ENCODE measurements at places on chromosomes 2 and 18.
A peak's percentile ranks its signal among the peaks of the same experiment; 100 is the strongest.

GRCh38 chr18:62682371-62682770, 33.0 kb upstream of the PHLPP1 start:
- DNase-seq = no peak

- no peak for DNase-seq
Measured at GRCh38 chr2:121185571-121186074, 99.4 kb downstream of the TFCP2L1 start.

- DNase-seq = no peak
Measured at GRCh38 chr2:20523073-20523798, 76.4 kb downstream of the RHOB start.

GRCh38 chr2:108701208-108701607, 18.1 kb upstream of the RANBP2 start:
- DNase-seq = no peak

DNA sequence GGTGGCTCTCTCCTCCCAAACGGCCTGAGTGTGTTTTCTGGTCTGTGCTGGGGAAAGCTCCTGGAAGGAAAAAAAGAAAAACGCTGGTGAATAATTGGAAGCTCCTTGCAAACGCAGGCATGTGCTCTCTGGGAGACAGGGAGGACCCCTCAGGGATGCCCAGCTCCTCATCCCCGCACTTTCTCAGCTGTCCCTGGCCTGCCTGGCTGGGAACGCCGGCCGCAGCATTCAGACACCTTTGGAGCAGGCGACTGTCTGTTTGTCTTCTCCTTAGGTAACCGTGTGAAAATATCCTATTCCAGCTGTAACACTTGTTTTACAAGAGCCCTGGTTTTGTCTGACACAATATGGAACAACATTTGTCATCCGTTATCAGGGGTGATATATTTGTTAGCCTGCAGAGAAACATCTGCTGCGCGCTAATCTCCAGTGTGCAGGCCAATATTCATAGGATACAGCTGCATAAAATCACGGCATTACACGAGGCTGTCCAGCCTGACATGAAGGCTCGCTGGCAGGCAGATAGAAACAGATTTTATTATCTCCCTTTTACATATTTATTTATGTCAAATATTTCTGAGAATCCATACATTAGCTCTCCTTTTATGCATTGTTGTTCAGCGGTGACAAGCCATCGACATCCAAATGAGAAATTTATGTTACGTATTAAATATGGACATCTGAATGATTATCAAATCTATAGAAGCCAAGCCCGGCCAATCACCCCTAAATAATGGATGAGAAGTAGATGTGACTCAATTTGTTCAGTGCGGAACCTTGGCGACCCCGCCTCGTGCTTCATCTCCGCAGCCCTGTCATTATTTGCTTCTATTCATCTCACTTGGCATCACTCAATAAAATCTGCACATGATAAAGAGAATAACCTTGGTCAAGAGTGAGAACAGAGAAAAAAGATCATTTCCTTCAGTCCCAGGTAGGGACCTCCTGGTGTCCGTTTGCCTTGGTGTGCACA, 675.1 kb upstream of the SALL3 start:
- no peak for DNase-seq

GRCh38 chr2:235215248-235215647, 263.4 kb downstream of the SH3BP4 start:
- no peak for DNase-seq

- no peak for DNase-seq
Measured at GRCh38 chr2:143171817-143172216, 42.6 kb downstream of the ARHGAP15 start.

GRCh38 chr2:64298161-64298560, 153.9 kb upstream of the PELI1 start:
- no peak for DNase-seq

- DNase-seq = no peak
Measured at GRCh38 chr18:76538846-76539245, 43.8 kb upstream of the ZNF516 start.

DNA sequence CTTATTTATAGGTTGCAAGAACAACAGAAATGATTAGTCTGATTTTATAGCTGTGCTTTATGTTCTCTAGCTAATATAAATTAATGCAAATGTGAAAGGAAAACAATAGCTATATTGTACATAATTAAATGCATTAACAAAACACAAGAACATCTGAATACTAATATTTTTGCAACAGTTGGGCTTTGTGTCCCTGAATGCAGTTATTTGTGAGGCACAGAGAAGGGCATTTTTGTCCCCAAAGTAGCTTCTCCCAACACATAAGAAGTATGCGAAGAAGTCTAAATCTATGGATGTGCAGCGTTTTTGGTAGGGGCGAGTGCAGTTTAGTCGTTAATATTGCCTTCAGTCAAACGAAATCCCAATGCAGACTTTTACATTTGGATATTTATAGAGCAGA, 110.0 kb downstream of the MBP start:
- DNase-seq = no peak

- DNase-seq = no peak
Measured at GRCh38 chr2:173434762-173435569, 80.3 kb downstream of the CDCA7 start.

DNA sequence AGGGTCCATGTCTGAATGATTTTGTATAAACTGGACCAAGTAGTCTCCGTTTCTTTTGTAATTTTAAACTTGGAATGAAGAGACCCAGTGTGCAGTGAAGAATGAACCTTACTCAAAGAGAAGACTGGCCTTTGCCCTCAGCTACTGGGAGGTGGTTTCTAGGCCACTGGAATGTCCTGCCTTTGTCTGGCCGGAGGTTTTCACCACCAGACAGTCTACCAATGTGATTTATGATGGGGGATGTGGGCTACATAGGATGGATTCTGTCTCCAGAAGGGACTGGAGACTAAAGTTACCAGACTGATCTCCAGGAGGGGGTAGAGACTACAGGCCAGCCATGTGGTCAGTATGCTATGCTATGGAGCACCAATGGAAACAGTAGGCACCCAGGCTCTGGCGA, 42.8 kb upstream of the RAB31 start:
- no peak for DNase-seq

DNA sequence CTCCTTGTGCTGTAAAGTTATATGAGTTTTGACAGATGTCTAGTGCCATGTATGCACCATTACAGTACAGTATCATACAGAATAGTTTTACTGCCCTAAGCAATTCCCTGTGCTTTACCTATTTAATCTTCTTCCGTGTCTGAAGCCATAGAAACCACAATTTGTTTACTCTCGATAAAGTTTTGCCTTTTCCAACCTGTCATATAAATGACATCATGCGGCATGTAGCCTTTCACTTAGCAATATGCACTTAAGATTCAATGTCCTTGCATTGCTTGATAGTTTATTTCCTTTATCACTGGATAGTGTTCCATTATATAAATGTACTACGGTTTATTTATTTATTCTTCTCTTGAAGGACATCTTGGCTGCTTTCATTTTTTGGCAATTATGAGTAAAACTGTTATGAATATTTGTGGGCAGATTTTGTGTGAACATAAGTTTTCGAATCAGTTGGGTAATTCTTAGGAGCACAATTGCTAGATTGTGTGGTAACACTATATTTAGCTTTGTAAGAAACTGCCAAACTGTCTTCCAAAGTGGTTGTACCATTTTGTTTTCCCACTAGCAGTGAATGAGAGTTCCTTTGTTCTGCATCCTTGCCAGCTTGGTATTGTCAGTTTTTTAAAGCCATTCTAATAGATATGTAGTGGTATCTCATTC, 136.8 kb upstream of the MAP3K20 start:
- DNase-seq = no peak

- DNase-seq = no peak
Measured at GRCh38 chr2:109239720-109240119, 110.7 kb downstream of the SH3RF3 start.

DNA sequence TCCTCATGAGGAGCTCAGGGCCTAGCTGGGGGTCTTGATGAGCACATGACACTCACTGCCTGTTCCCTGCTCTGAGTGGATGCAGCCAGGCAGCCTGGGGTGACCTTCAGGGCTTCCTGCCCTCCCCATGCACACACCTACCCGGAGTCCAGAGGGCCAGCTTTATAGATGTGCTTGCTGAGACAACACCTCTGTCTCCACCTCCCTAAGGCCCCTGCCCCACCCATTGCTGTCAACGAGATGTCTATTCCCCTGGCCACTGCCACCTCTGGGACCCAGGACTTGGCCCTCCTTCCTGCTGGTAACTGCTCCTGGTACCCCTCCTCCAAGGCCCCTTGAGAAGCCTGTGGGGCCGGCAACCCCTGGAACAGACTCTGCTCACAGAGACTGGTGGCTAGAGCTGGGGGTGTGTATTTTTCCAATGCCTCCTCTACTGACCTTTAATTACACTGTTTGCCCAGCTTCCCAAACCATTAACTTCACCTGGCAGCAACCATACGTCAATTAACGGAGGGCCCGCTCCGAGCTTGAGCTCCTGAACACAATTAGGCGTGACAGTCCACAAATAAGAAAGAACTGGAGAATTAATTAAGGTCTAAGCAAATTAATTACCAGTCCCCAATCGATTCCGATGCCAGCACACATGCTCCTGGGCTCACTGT, 66.3 kb downstream of the EMX1 start:
- no peak for DNase-seq

DNA sequence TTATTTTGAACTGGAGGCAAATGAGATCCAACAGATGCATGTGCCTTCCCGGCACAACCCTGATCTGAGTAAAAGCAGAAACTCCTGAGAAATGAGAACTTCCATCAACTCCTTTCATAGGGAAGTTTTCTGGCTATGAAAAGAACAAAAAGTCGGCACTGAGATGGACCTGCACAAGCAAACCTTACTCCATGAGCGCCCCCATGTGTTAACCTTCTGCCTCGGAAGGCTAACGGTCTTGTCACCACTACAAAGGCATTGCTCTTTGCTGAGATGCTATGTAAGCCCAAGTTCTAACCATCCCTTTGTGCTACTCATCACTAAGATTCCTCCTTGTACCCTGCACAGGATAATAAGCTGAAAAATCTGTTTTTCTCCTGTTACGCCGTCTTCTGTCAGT, 57.3 kb upstream of the SULT1C3 start:
- DNase-seq = no peak

DNA sequence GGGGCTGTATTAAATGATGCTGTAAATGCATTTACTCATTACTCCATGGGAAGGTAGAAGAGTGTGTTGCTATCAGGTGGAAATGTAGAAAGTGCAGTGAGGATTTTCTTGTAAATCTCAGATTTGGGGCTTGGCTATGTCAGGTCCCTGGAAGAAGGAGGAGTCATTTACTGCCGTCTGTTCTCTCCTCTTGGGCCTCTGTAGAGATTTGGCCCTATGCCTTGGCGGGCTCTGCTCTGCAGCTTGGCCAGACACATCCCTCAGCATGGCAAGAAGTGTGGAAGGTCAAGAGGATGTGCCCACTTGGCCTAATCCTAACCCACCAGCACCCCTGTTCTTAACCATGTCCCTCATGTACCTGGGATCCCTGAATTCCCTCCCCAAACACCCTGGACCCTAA, 6.7 kb downstream of the IL1R1 start:
- no peak for DNase-seq

- peak; percentile 60 for DNase-seq
Measured at GRCh38 chr2:30267161-30267975, 36.0 kb downstream of the LBH start.

- no peak for DNase-seq
Measured at GRCh38 chr2:79792090-79792489, 279.2 kb downstream of the CTNNA2 start.

DNA sequence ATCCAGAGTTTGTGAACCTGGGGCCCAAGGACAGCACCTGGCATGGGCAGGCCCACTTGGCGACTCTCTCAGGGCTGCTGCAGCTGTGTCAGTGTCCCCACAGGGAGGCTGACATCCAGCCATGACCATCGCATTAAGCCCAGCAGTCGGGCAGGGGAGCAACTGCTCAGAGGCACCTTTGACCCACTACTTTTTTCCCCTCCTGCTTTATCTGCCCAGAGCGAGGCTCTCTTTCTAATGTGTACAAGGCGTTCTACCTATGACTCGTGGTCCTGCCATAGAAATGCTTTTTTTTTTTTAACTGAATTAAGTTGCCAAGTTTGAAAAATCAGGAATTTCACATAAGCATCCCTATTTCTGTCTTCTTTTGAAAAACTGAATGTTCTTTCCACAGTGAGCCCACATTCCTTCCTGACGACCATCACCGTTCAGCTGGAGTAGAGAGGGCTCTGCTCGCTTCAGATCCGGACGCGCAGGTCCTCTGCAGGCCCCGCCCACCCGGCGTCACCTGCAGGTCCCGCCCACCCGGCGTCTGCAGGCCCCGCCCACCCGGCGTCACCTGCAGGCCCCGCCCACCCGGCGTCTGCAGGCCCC, 403 bp upstream of the CLUL1 start:
- no peak for DNase-seq

- no peak for DNase-seq
Measured at GRCh38 chr2:136408795-136409194, 290.8 kb upstream of the CXCR4 start.

GRCh38 chr18:68498185-68498584, 216.7 kb downstream of the TMX3 start:
- no peak for DNase-seq

DNA sequence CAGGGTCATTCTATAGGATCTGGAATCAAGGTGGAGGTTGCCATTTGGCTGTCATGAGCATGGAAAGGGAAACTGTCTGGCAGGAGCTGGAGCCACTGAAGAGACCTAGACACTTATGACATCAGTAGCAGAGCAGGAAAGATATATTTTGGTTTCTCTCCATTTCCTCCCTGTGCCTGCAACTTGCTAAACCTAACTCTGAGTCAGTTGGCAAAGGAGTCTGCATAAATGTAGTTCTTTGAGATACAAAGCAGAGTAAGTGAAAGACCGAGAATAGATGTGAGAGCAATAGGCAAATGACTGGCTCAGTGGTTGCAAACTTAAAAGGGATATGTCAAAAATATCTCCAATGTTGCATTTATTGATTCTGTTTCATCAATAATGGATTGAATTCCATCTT, 757.7 kb downstream of the KCNJ3 start:
- DNase-seq = no peak

- no peak for DNase-seq
Measured at GRCh38 chr2:40317761-40318160, 134.1 kb downstream of the SLC8A1 start.

DNA sequence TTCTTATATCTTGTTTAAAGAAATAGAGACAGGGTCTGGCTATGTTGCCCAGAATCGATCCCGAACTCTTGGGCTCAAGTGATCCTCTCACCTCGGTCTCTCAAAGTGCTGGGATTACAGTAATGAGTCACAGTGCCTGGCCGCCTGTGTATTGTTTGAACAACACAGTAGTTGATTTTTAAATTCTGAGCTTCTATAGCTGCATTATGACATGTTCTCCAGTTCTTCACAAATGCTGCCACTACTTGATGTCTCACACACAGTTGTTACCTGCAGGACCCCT, 7.7 kb upstream of the RHOB start:
- no peak for DNase-seq

- DNase-seq = no peak
Measured at GRCh38 chr2:63669596-63669995, 80.8 kb downstream of the MDH1 start.

GRCh38 chr2:64831134-64831976, 157.8 kb upstream of the SLC1A4 start:
- peak; percentile 91 for DNase-seq

DNA sequence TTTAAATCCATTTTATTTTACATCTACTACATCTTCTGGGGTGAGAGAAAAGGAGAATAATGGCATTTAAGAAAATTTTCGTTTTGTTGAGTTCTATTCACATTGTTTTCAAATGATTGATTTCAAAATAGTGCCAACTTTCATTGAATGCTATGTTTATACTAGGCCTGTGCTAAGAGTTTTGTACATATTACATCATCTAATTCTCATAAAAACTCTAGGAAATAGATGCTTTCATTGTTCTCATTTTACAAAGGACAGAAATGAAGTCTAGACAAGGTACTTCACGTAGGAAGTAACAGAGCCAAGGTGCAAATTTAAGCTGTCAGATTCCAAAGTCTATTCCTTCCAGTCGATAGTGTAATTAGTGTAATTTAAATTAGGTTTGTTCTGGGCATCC, 402.8 kb upstream of the UBE2E3 start:
- DNase-seq = no peak
